Upper lobe of right lung (tissue), 1 donor: ENCODE measurements at places on chromosomes 6 and 20. TPM values are rescaled to one million over a fixed set of nuclear protein-coding genes. Genes with fewer than 3 reads are reported as not detected.

CLDN20 gene
- total RNA-seq, result not detected

SMIM8 gene
- total RNA-seq, result 9.5 TPM

POLR1C gene
- 28.5 TPM for total RNA-seq

SMIM26 gene
- total RNA-seq, result 59.5 TPM

CENPQ gene
- total RNA-seq, result 3.8 TPM

CAGE1 gene
- total RNA-seq, result not detected

MOCS1 gene
- total RNA-seq, result 29.3 TPM

PPARD gene
- 31.6 TPM for total RNA-seq

VWA7 gene
- total RNA-seq, result 3.4 TPM

DNA sequence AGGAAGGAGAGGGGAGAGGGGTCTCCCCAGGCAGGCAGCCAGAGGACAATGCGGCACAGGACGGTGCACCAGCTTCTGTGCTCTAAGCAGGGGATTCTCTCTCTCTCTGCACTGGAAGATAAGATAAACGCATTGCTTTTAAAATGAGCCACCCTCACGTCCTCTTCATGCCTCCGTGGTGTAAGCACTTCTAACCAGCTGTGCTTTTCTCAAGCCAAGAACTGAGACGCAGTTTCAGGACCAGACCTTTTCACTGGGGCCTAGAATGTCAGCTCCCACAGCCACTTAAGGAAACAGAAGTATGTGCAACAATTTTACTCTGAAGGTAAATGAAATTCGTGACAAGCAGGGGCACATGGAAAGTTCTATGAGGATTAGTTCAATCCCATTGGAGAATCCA lies 82.4 kb downstream of the PSMB1 start:
- H3K27me3 ChIP-seq, result peaks cover 12% of the 10 kb centered on the region
- no peak overlapping the region for H3K4me3 ChIP-seq
- H3K4me1 ChIP-seq, result no peaks in the 10 kb centered on the region
- H3K27ac ChIP-seq, result no peak overlapping the region

GRCh38 chr20:21665687-21666446 lies 39.6 kb upstream of the PAX1 start:
- H3K4me3 ChIP-seq, result no peak overlapping the region
- H3K27me3 ChIP-seq, result peaks cover 7% of the 10 kb centered on the region
- no peaks in the 10 kb centered on the region for H3K4me1 ChIP-seq
- no peak for DNase-seq

DNA sequence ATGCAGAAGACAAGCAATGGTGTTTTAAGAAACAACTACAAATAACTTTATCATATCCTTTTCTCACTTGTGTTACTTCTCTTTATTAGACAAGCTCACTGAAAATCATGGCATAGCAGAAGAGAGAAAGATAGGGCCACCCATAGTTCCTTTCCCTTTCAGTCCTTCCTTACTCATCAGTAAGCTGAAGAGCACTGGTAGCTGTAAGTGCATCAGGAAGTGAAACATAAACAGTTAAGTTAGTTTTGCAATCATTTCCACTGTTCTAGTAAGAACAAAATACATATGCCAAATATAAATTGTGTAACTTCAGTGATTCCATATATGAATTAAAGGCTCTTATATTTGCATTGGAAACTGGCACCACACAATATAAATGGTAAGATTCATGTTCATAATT lies 220.1 kb downstream of the HACE1 start:
- H3K36me3 ChIP-seq, result no peaks in the 10 kb centered on the region
- H3K27ac ChIP-seq, result peak overlapping the region; percentile 69
- H3K27me3 ChIP-seq, result no peaks in the 10 kb centered on the region
- DNase-seq, result no peak
- H3K4me1 ChIP-seq, result peaks cover 33% of the 10 kb centered on the region
